ENCODE measurements at places on chromosomes 3 and 15.
A peak's percentile ranks its signal among the peaks of the same experiment; 100 is the strongest.

- DNase-seq: no peak
These were observed 47.2 kb downstream of the NMNAT3 start for GRCh38 chr3:139630542-139630941.

- DNase-seq: no peak
These were observed 1.9 kb upstream of the MTMR14 start for GRCh38 chr3:9647450-9647849.

DNA sequence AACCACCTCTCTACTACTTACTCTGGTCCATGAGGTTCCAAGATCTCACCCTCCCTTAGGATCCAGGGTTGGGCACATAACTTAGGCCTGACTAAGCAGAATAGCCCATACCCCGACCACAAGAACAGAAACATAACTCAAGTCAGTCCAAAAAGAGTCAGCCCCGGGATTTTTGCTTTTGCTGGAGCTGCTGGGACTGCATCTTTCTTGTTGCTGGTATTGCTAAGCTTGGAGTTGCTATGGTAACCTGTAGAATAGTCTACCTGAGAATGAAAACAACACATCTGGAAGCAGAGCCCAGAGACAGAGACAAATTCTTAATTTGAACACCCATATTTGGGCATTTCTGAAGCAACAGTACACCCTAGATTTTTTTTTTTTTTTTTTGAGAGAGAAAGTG lies 6.5 kb downstream of the RUBCN start:
- peak; percentile 53 for DNase-seq

GRCh38 chr15:68557469-68558317 lies 21.1 kb upstream of the CORO2B start:
- DNase-seq: no peak

DNA sequence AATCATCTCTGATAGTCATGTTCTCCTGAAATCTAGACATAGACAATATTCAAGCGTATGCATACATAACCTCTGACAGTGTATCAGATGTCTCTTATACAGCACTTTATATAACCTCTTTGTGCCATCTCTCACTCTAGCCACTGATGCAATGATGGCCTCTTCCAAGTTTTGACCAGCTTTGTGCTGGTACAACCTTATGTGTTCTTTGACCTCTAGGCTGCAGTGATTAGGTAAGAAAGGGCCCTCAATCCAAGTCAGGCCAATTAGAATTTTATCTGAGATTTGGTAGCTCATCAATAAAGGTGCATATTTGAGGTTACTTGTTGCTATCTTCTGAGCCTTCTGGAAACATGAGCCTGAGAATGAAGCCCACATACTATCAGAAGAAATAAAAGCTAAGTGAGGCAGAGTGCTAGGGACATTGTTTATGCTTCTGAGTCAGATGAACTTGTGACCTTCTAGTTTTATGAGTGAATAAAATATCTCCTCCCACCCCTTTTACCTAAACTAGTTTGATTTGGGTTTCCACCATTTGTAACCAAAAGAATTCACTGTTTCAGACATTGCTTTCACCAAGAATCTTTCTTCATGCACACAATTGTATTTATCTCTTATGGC lies 283.2 kb upstream of the SUCLG2 start:
- DNase-seq: no peak
